ENCODE measurements at places on chromosomes 13 and 19. TPM values are rescaled to one million over a fixed set of nuclear protein-coding genes. Genes with fewer than 3 reads are reported as not detected.

- DNase-seq: no peak
Measured at GRCh38 chr13:72062566-72062965, 195.6 kb upstream of the DACH1 start.

GRCh38 chr13:59533561-59534555 is 629.9 kb downstream of the DIAPH3 start:
- no peak for DNase-seq

- no peak for DNase-seq
Measured at GRCh38 chr13:75303263-75303662, 178.7 kb downstream of the TBC1D4 start.

The GAMT gene
- 55.1 TPM for total RNA-seq
